ENCODE measurements at places on chromosomes 11 and 22. TPM values are rescaled to one million over a fixed set of nuclear protein-coding genes. Genes with fewer than 3 reads are reported as not detected.

The IFT27 gene
- total RNA-seq, result 19.7 TPM

The ZC3H12C gene
- 11.9 TPM for total RNA-seq

The UPK3A gene
- total RNA-seq, result not detected

The OTOG gene
- total RNA-seq, result not detected

The OR4C3 gene
- total RNA-seq, result not detected
